MM.1S (cell line): ENCODE measurements at places on chromosomes 7 and 10.
A peak's percentile ranks its signal among the peaks of the same experiment; 100 is the strongest.

- H3K36me3 ChIP-seq: no peaks in the 10 kb centered on the region
- H3K27me3 ChIP-seq: no peaks in the 10 kb centered on the region
- no peak for DNase-seq
- H3K4me1 ChIP-seq: no peaks in the 10 kb centered on the region
- H3K27ac ChIP-seq: no peak overlapping the region
These were observed 251.3 kb downstream of the VTI1A start for GRCh38 chr10:112698133-112698817.

- H3K4me1 ChIP-seq: peaks cover 30% of the 10 kb centered on the region
- H3K4me3 ChIP-seq: no peak overlapping the region
- H3K36me3 ChIP-seq: no peaks in the 10 kb centered on the region
These were observed 118.3 kb downstream of the CCDC71L start for GRCh38 chr7:106542550-106543220.

GRCh38 chr10:3022027-3022426 lies 45.3 kb upstream of the PFKP start:
- no peak for DNase-seq
- no peaks in the 10 kb centered on the region for H3K27me3 ChIP-seq
- no peak overlapping the region for H3K27ac ChIP-seq
- no peak overlapping the region for H3K4me3 ChIP-seq
- H3K36me3 ChIP-seq: no peaks in the 10 kb centered on the region
- H3K4me1 ChIP-seq: no peaks in the 10 kb centered on the region

GRCh38 chr10:10699427-10699826 lies 318.2 kb upstream of the CELF2 start:
- DNase-seq: no peak
- H3K4me1 ChIP-seq: no peaks in the 10 kb centered on the region
- no peaks in the 10 kb centered on the region for H3K27me3 ChIP-seq
- H3K4me3 ChIP-seq: no peak overlapping the region
- H3K36me3 ChIP-seq: no peaks in the 10 kb centered on the region

- DNase-seq: no peak
- no peaks in the 10 kb centered on the region for H3K27me3 ChIP-seq
These were observed 80.7 kb downstream of the PHTF2 start for GRCh38 chr7:77879272-77879671.

- H3K27ac ChIP-seq: no peak overlapping the region
- no peaks in the 10 kb centered on the region for H3K36me3 ChIP-seq
- no peaks in the 10 kb centered on the region for H3K4me1 ChIP-seq
- H3K27me3 ChIP-seq: no peaks in the 10 kb centered on the region
- H3K4me3 ChIP-seq: no peak overlapping the region
These were observed 52.5 kb downstream of the DGKB start for GRCh38 chr7:14850039-14850438.

- no peaks in the 10 kb centered on the region for H3K27me3 ChIP-seq
- H3K27ac ChIP-seq: no peak overlapping the region
- no peak for DNase-seq
These were observed 435.4 kb upstream of the DPP6 start for GRCh38 chr7:153616711-153617325.

- no peak for DNase-seq
- H3K4me3 ChIP-seq: no peak overlapping the region
- H3K27ac ChIP-seq: no peak overlapping the region
- no peaks in the 10 kb centered on the region for H3K36me3 ChIP-seq
- H3K4me1 ChIP-seq: no peaks in the 10 kb centered on the region
These were observed 53.0 kb downstream of the PDZD8 start for GRCh38 chr10:117322260-117322659.

DNA sequence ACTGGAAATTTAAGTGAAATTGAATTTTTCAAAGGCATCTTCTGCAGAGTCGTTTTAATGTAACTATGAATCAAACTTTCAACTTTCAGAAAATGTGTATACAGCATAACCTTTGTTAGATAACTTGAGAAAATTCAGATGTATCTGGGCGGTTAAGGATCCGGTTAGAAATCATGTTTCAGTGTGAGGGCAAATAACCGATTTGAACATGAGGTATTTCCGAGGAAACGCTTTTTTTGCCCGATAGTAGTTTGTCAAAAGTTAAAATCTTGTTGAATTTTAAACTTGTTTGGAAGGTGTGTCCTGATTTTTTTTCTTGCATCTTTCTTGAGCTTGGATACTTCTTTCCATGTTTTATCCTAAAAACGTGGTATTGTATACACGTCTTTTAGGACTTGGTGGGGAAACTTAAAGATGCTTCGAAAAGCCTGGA lies 1.3 kb upstream of the BMI1 start:
- peak overlapping the region; percentile 55; the same call in 1 of the 2 replicates for H3K27ac ChIP-seq
- peaks cover 22% of the 10 kb centered on the region for H3K27me3 ChIP-seq
- H3K36me3 ChIP-seq: no peaks in the 10 kb centered on the region
- peaks cover 36% of the 10 kb centered on the region for H3K4me1 ChIP-seq
- DNase-seq: no peak

DNA sequence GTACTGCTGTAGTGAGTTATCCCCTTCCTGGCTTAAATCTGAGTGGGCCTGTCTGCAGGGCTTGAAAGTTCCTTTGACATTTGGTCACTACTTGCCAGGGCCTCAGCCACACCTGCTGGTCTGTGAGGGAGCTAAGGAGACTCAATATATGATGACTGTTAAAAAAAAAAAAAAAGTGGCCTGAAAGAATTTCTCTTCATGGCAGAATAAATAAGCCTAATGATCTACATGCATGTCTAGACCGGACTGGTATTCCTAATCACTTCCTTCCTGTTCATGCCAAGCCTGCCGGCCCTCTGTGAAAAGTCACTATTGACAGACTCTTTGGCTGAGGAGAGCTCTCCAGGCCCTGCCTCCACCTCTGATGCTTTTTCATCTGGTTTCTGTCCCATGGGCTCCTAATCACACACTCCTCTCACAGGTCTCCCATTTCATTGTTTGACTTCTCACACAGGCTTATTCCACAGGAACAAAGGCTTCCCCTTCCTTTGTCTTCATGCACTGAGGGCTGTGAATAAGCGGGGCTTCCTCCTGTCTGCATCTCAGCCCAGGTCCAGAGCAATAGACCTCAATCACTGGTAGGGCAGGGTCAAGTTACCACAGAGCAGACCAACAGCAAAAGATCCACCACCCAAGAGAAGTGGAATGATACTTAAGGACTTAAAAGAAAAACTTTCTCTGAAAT lies 99.1 kb upstream of the SEC61G start:
- no peaks in the 10 kb centered on the region for H3K36me3 ChIP-seq
- H3K27ac ChIP-seq: no peak overlapping the region
- no peak overlapping the region for H3K4me3 ChIP-seq
- DNase-seq: no peak
- no peaks in the 10 kb centered on the region for H3K4me1 ChIP-seq
